Activated CD8-positive, alpha-beta T cell treated with anti-CD3 and anti-CD28 coated beads for 36 hours (primary cell): ENCODE measurements at places on chromosomes 7 and 10.

DNA sequence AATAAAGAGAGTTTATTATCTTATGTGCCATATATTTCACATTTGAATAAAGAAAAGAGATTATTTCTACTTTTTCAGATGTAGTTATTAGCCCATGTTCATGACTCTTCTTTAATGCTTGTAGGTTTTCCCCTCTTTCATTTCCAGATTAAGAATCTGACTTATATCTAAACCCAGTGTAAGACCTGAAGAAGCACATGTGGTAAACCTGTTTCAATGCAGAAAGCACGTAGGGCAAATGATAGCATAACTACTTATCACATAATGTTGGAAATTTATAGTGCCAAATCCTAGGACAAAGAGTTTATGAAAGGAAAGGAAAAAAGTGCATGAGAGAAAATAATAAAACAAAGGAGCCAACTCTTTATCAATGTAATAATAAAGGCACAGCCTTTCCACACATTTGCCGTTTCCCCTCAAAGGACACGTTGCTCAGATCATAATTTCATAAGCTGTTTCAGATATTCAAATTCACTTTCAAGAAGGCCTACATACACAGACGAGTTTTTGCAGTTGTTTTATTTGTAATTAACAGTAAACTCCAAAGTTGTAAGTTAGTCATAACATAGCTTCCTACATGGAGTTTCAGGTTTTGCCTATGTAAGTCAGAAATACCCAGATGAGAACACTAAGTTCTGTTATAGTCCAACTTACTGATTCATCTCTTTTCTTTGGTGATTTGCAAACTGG, 88.8 kb upstream of the MDFIC start:
- no peak for DNase-seq

GRCh38 chr7:39647816-39648215, 24.4 kb downstream of the RALA start:
- no peak for DNase-seq

DNA sequence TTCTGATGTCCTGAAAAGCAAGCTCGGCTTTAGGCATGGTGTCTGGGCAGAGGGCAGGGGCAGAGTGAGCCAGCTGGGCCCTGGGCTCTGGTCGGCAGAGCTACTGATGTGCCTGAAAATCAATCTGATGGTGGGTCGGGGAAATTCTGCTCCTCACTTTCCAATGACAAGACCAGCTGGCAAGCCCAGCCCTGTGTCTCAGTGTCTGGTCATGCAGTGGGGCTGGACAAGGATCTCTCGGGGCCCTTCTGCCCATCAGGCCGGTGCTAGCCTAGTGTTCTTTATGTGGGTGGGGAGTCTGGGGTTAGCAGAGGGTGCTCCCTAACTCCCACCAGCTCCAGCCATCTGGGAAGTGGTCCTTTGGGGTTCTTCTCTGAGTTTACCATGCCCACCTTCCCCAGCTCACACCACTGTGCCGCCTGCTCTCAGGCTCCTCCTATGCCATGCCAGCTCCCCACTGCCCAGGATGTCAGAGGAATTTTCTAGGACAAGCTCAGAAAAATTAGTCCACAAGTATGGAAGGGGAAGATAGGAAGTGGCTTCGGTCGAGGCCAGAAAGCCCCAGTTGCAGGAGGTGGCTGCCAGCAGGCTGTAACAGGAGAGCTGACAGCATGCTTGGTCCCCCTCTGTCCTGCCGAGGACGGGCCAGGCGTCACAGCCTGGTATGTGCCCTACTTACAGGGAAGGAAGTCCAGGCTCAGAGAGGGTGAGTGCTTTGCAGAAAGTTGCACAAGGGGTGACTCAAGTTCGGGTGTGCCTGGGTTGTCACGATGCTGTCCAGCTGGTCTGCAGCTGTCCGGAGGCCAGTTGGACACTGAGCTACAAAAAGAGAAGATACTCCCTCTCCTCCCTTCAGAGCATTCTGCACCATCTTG, 135.2 kb downstream of the ADCY1 start:
- no peak for DNase-seq

GRCh38 chr10:85446827-85447226, 919.8 kb downstream of the GRID1 start:
- no peak for DNase-seq

DNA sequence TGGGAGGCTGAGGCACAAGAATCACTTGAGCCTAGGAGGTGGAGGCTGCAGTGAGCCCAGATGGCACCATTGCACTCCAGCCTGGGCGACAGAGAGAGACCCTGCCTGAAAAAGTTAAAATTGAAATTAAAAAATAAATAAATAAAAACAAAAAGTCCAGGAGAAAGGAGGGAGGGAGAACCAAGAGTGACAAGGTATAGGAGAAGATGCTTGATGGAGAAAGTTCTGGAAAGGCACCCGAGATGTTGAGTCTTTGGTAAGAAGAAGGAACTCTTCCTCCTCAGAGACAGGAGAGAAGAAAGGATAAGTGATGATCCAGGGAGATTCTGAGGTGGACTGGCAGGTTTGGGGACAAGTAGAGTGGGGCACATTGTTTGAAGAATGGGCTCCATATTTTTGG, 17.4 kb upstream of the LBX1 start:
- no peak for DNase-seq

- DNase-seq, result no peak
These were observed 24.0 kb upstream of the XPNPEP1 start for GRCh38 chr10:109947111-109947920.

GRCh38 chr10:108375691-108376090, 1211.2 kb upstream of the SORCS1 start:
- no peak for DNase-seq

- DNase-seq, result no peak
These were observed 783.8 kb downstream of the NXPH1 start for GRCh38 chr7:9217204-9217603.

GRCh38 chr7:156684661-156685060, 44.1 kb downstream of the RNF32 start:
- DNase-seq, result no peak

DNA sequence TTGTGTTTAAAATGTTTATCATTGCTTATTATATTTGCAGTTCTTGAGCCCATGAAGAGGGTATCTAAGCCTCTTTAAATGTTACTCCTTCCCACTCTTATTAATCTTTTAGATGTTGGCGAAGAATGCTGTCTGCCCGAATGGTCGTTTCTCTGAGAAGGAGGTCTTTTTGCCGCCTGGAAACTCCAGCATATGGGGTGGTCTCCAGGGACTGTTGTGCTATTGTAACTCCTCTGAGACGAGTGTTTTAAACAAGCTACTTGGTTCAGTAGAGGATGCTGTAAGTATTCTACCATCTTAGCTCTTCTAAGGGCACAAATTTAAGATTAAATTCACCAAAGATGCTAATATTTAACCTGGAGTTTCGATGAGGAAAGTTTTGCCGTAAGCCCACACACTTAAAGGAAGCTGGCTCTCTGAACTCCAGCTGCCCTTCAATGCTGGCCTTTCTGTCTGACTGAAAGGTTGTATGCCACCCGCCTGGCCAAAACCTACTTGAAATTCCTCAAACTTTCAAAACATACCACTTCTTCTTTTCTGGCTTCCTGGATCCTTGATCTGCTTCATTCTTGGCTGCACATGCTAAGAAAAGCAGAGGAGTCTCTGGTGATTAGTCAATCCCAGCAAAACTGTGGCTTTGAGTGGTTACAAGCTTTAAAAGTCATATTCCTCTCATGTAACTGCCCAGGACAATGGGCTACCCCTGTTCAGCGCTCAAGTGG, 74.7 kb downstream of the ABCA13 start:
- no peak for DNase-seq

- DNase-seq, result peak; percentile 81
These were observed 920 bp downstream of the TES start for GRCh38 chr7:116211006-116211912.

GRCh38 chr7:53609185-53609584, 573.8 kb downstream of the POM121L12 start:
- DNase-seq, result no peak

- peak; percentile 56 for DNase-seq
These were observed 42.2 kb upstream of the SRGN start for GRCh38 chr10:69045441-69046300.

- DNase-seq, result peak; percentile 83
These were observed 23.4 kb upstream of the DPYSL4 start for GRCh38 chr10:132163278-132163765.

DNA sequence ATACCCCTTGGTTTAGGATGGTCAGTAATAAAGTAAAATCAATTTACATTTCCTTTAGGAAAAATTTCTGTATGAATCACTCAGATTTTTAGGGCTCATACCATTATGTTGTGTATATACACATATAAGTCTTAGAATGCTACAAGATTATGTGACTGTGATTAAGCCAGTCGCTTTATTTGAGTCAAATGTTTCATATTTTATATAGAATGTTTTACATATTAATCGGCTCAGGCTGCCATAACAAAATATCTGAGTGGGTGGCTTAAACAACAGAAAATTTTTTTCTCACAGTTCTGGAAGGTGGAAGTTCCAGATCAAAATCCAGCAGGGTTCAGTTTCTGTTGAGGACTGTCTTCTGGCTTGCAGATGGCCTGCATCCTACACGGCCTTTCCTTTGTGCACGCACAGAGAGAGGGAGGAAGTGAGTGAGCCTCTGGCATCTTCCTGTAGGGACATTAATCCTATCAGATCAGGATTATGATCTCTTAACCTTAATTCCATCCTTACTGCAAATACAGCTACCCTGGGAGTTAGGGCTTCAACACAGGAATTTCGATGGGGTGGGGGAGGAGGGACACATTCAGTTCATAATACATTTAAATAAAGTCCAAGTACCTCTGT, 198.0 kb downstream of the PHF14 start:
- DNase-seq, result no peak

GRCh38 chr10:93346694-93347093, 135.4 kb downstream of the MYOF start:
- no peak for DNase-seq

DNA sequence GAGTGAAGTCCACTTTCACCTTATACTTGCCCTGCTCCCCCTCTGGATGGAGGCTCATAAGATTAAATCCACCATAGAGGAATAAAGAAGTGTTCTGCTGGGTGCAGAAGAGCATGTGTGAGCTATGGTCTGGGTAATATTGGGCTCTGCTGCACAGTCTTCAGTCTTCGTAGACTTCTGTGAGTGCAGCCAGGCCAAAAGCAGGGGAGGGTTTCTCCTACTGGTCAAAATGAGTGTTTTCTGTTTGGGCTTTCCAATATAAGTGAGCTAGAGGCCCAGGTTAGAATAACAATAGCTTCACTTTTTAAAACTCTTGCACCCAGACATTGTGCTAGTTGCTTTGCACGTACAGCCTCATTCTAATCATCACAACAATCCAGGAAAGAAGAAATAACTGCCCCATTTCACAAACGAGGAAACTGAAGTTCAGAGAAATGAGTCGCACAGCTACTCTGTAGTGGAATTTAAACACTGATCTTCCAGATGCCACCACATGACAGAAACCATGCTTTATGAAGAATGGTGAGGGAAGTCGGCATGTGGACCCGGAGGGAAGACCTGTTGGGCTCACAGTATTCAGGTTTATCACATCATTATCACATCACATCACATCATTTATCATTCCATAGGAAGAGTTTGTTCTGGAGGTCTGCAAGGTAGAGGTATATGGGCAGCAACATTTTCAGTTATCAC, 23.8 kb upstream of the MSMB start:
- no peak for DNase-seq

- no peak for DNase-seq
These were observed 51.2 kb upstream of the PALS2 start for GRCh38 chr7:24521917-24522623.

GRCh38 chr10:12742771-12743170, 258.7 kb downstream of the CCDC3 start:
- DNase-seq, result no peak

DNA sequence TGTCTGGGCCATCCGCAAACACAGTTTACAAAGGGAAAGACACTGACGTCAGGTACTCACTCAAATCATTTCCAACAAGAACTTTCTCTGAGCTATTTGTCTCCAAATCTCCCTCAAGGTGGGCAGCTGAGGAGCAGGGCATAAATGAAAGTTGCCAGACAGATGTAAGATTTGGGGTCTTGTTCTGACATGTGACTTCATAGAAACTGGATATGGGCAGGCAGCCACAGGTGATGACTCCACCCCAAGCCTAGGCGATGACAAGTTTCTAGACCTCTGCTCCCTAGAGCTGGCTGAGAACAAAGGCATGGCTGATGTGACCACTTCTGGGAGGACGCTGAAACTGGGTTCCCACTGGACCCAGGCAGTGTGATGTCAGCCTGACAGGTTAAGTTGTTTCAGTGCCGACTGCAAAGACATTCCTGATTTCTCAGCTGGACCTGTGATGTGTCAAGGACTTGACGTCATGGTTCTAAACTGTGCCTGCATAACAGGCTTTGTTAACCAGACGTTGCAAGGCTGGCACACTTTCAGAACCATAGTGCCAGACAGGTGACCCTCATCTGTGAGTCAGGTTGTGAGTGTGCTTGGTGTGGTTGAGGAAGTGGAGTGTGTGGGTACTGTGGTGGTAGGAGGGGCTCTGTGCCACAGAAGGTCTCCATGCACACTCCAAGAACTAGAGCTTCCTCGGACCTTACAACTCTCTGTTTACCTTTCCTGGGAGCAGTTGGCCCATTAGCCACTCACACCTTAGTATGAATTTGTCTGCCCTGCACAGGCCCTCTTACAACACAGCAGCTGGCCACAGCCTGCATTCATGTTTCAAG, 39.9 kb upstream of the EBF3 start:
- DNase-seq, result no peak

DNA sequence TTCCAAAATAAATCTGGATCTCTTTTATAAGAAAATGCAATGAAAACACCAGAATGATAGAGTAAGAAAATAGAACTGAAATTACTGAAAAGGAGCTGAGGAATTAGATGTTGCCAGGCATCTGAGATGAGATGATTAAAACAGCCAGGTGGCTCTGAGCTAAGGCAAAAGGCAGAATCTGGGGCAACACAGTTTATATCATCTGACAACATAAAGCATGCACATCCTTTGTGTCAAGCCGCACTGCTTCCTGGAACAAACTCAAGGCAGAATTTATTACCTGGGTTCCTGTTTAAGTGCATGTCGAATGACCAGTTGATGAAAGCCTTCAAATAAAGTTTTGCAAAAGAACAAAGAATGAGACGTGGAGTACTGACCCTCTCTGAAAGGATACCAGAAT, 247.0 kb downstream of the SNX10 start:
- no peak for DNase-seq

GRCh38 chr10:15123749-15124184, 26.6 kb downstream of the RPP38 start:
- DNase-seq, result no peak

GRCh38 chr7:150898475-150899011, 46.2 kb downstream of the AOC1 start:
- DNase-seq, result peak; percentile 85

- DNase-seq, result no peak
These were observed 35.5 kb downstream of the RBM20 start for GRCh38 chr10:110679486-110680272.

- DNase-seq, result no peak
These were observed 59.8 kb downstream of the ITIH5 start for GRCh38 chr10:7606951-7607404.

DNA sequence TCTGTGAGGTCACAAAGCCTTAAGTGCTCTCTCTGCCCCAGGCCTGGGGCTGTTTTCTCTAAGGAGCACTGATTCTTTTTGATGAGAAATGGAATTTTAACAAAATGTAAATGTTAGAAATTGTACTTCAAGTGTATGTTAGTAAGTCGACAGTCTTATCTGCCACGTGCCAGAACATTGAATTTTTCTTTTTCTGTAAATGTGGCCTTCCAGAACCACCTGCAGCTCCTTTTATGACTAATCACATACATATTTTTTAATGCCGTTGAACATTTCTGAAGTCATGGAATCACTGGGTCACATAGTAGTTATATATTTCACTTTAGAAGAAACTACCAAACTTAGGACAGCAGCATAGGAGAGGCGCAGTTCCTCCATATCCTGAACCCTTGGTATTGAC, 38.0 kb downstream of the UBE3C start:
- no peak for DNase-seq
